Aortic smooth muscle cell (primary cell): ENCODE measurements at places on chromosomes 1 and 21. TPM values are rescaled to one million over a fixed set of nuclear protein-coding genes. Genes with fewer than 3 reads are reported as not detected.

Gene INAVA
- not detected in 2 replicates for total RNA-seq

Gene AK4
- 9.8 and 12.8 TPM in 2 replicates for total RNA-seq

Gene SLAMF8
- not detected in 2 replicates for total RNA-seq

Gene VASH2
- under 0.01 TPM in 1 of 2 replicates, not detected in the other for total RNA-seq

Gene SPRR1A
- not detected in 2 replicates for total RNA-seq

Gene TRIM45
- total RNA-seq: 1.2 and 2.2 TPM in 2 replicates

Gene OR2W3
- total RNA-seq: 0.26 TPM in 1 of 2 replicates, not detected in the other

Gene NPR1
- 1.2 and 1.9 TPM in 2 replicates for total RNA-seq

Gene RNPEP
- 45.4 and 56.0 TPM in 2 replicates for total RNA-seq

Gene RXRG
- total RNA-seq: 0.13 TPM in 1 of 2 replicates, not detected in the other

Gene CD101
- total RNA-seq: 0.26 and 0.31 TPM in 2 replicates

Gene CLDN19
- total RNA-seq: not detected in 2 replicates

Gene LGR6
- total RNA-seq: not detected in 2 replicates

Gene FGR
- total RNA-seq: not detected in 2 replicates

Gene TFF3
- total RNA-seq: 0.68 TPM in 1 of 2 replicates, not detected in the other

Gene ELF3
- total RNA-seq: under 0.01 and 0.12 TPM in 2 replicates

Gene TACSTD2
- total RNA-seq: not detected in 2 replicates

Gene DISP1
- 4.0 and 5.5 TPM in 2 replicates for total RNA-seq

Gene VWA5B1
- total RNA-seq: not detected in 2 replicates

Gene RHEX
- not detected in 2 replicates for total RNA-seq

Gene AGO3
- 11.2 and 18.5 TPM in 2 replicates for total RNA-seq

Gene ZNF124
- total RNA-seq: 10.9 and 20.1 TPM in 2 replicates

Gene KLHDC8A
- not detected in 2 replicates for total RNA-seq

Gene GSTM5
- 0.92 and 2.0 TPM in 2 replicates for total RNA-seq

Gene FCRL2
- not detected in 2 replicates for total RNA-seq

Gene ZNF648
- not detected in 2 replicates for total RNA-seq

Gene ATP5PB
- total RNA-seq: 299 and 396 TPM in 2 replicates

Gene CFAP74
- not detected in 2 replicates for total RNA-seq

Gene PATJ
- 5.9 and 13.2 TPM in 2 replicates for total RNA-seq

Gene GPR25
- total RNA-seq: not detected in 2 replicates

Gene SAMD13
- total RNA-seq: 0.92 and 1.1 TPM in 2 replicates

Gene DCST2
- total RNA-seq: 0.06 TPM in 1 of 2 replicates, not detected in the other

Gene IVL
- total RNA-seq: not detected in 2 replicates

Gene ATG4C
- 5.0 and 6.7 TPM in 2 replicates for total RNA-seq

Gene CD1E
- not detected in 2 replicates for total RNA-seq

Gene TNFRSF8
- total RNA-seq: not detected in 2 replicates
